ENCODE measurements at places on chromosomes 7 and 10. TPM values are rescaled to one million over a fixed set of nuclear protein-coding genes. Genes with fewer than 3 reads are reported as not detected.

- H3K4me3 ChIP-seq = no peak overlapping the region
- no peaks in the 10 kb centered on the region for H3K4me1 ChIP-seq
- H3K36me3 ChIP-seq = no peaks in the 10 kb centered on the region
- no peak for DNase-seq
Measured at GRCh38 chr7:142548978-142549377, 200.3 kb upstream of the PRSS1 start.

Gene WNT8B
- not detected for total RNA-seq

DNA sequence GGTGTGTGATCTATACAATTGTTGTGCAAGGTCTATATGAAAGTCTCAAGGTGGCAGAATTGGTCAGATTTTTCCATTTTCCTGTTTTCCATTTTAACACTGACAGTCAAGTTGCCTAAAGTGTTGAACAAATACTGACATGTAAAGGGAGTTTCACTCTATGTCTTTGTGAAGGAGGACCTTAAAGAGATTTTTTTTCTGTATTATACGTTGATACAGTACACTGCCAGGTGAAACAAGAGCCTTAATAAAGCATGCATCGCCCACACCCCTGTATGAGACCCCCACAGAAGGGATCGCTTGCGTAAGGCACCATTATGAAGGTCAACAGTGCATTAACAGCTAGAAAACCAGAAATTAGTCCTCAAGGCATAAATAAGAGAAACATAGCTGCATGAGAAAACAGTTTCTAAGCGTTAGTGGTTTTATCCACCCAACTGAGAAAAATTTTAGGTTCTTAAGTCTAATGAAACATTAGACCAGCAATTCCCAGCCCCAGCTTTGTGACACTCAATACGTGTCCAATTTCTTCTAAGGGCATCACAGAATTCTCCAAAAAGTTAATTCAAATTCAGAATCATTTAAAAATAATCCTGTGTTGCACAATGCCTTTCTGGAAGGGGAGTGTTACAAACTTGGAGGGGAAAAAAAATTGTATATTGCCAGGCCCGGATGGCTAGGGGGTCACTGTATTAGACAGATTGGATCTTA is 6.9 kb downstream of the KLF6 start:
- H3K36me3 ChIP-seq = peaks cover 19% of the 10 kb centered on the region
- no peak for DNase-seq
- peaks cover 14% of the 10 kb centered on the region for H3K4me1 ChIP-seq
- peak overlapping the region; percentile 100 for H3K27ac ChIP-seq
- H3K4me3 ChIP-seq = no peak overlapping the region
- H3K27me3 ChIP-seq = no peaks in the 10 kb centered on the region

Gene LDB3
- total RNA-seq = 0.72 TPM

DNA sequence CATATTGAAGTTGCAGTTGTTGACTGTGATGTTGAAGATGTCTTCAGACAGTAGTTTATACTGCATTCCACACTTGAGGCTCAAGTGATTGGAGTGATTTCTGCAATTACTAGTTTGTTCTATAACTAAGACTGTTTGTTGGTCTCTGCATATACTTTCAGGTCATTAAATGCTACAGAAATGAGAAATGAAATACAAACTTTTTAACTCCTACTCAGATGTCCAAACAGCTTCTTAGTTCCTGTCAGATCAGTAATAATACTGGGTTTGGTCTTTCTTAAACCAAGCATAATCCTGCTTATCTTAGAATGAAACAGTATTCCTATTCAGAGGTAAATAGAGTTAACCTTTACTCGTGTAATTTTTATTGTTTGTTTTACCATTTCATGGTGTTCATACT is 115.9 kb downstream of the CCNY start:
- peaks cover 8% of the 10 kb centered on the region for H3K4me1 ChIP-seq
- DNase-seq = no peak
- no peak overlapping the region for H3K27ac ChIP-seq
- no peaks in the 10 kb centered on the region for H3K36me3 ChIP-seq
- no peaks in the 10 kb centered on the region for H3K27me3 ChIP-seq

- no peak overlapping the region for H3K27ac ChIP-seq
- H3K4me3 ChIP-seq = no peak overlapping the region
- H3K4me1 ChIP-seq = no peaks in the 10 kb centered on the region
- no peaks in the 10 kb centered on the region for H3K36me3 ChIP-seq
Measured at GRCh38 chr7:7740037-7740355, 21.6 kb upstream of the RPA3 start.

Gene HTR5A
- not detected for total RNA-seq

Gene RTKN2
- 3.2 TPM for total RNA-seq

DNA sequence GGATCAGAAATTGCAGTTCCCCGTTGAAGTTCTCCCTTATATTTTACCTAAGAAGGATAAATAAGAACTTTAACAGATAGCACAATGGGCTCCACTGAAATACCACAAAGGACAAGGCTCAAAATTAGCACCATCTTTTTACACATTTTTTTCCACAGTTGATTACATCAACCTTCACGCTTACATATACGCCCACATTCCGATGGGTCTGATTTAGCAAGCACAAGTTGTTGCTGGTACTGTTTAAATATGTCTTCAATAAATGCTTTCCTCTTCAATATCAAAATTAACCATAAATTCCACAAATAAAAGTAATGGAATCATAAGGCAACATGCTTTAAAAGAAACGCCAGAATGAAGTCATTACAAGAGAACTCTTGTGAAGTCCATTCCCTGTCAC is 79.5 kb downstream of the NEBL start:
- no peak overlapping the region for H3K4me3 ChIP-seq
- H3K27me3 ChIP-seq = no peaks in the 10 kb centered on the region
- DNase-seq = no peak
- H3K36me3 ChIP-seq = no peaks in the 10 kb centered on the region
- H3K27ac ChIP-seq = no peak overlapping the region
